ENCODE measurements at places on chromosomes 2 and 18.

DNA sequence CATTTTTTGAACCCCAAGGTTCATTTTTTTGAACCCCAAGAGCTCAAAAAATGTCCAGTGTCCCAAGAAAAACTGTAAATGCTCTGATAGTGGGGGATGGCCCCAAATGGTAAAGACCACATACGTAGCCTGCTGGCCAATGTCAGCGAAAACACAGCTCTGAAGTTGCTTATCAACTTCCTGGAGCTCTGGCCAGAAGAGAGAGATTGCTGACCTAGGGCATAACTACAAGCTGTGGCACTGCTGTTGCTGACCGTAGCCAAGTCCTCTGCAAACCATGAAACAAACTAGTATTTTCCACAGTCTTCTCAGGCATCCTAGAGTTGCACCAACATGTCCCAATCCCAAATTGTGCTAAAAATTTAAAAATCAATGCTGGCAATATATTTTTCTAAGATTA lies 50.9 kb downstream of the REEP1 start:
- DNase-seq = no peak

DNA sequence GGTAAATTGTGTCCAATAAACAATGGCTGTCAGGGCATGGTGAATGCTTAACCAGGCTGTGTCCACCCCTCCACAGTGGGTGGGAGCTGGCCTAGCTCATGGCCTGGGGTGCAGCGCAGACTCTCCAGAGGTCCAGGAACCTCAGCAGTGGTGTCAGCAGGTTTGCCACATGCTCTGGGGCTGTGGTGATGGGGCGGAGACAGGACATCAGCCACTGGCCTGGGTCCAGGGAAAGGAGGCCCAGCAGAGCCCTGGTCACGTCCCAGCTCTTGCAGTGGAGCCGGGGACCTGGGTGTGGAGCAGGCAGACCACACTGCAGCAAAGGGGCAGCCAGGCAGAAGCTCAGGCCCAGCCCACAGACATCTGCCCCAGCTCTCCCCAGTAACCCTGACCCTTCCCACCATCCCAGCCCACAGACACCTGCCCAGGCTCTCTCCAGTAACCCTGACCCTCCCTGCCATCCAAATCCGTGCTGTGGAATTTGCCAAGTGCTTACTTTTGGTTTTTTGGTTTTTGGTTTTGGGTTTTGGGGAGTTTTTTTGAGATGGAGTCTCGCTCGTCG lies 13.8 kb upstream of the KIF1A start:
- DNase-seq = no peak

- no peak for DNase-seq
Observed at GRCh38 chr2:54895730-54896129, 154.5 kb downstream of the RTN4 start.

- DNase-seq = no peak
Observed at GRCh38 chr2:12396699-12397098, 320.0 kb upstream of the TRIB2 start.

DNA sequence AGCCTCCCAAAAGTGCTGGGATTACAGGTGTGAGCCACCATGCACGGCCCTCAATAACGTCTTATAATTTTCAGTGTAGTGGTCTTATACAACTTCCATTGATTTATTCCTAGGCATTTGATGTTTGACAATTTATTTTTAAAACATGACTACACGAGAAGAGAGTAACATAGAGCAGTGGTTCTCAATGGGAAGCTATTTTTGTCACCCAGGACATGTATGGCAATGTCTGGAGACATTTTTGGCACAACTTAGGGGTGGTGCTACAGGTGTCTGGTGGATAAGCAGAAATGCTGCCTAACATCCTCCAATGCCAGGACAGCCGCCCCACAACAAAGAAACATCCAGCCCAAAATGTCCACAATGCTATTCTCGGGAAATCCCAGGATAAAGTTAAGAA lies 12.7 kb upstream of the ANXA4 start:
- no peak for DNase-seq

DNA sequence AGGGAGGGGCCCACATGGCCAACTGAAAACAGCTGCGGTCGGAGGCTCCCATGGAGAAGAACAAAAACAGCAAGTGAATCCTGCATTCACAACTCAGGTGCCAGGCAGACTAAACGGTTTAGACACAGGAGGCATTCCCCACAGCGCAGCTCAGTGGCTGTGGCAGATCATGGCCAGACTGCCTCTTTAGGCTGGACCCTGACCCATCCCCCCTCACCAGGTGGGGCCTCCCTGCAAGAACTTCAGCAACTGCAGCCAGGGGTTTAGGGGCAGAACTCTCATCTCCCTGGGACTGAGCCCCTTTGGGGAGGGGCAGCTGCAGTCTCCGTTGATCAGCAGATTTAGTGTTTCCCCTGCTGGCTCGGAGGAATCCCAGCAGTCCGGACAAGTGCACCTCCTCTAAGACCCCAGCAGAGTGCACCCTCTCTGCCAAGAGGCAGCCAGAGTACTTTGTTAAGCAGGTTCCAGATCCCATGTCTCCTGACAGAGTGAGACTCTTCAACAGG lies 346.7 kb downstream of the SS18 start:
- DNase-seq = no peak

GRCh38 chr2:43855292-43855691 lies 16.5 kb downstream of the ABCG8 start:
- no peak for DNase-seq

GRCh38 chr2:204042401-204042800 lies 105.8 kb downstream of the ICOS start:
- no peak for DNase-seq

GRCh38 chr18:23832911-23833310 lies 143.7 kb downstream of the LAMA3 start:
- DNase-seq = no peak

- no peak for DNase-seq
Observed at GRCh38 chr2:58436872-58437271, 195.7 kb upstream of the FANCL start.
